H7 (cell line): ENCODE measurements at places on chromosomes 2 and 18. TPM values are rescaled to one million over a fixed set of nuclear protein-coding genes. Genes with fewer than 3 reads are reported as not detected.

- no peak for DNase-seq
These were observed 54.3 kb downstream of the INO80C start for GRCh38 chr18:35443434-35443833.

GRCh38 chr2:44722026-44722625, 219.4 kb upstream of the SIX3 start:
- DNase-seq = no peak

Gene AGXT
- total RNA-seq = not detected in 2 replicates

GRCh38 chr2:119478978-119479295, 45.3 kb downstream of the SCTR start:
- DNase-seq = peak; percentile 5

DNA sequence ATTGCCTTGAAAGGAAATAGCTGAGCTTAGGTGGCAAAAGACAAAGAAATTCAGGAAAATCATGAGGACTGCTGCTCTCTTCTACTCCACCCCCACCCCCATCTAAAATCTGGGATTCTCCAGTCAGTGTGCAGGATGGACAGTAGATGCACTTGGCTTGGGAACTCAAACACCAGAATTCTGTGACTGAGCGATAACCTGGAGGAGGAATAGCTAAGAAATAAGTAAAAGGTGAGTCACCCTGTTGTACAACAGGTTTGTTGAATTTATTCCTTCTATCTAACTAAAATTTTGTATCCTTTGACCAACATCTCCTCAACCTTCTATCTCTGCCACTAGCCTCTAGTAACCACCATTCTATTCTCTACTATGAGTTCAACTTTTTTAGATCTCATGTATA, 1029.9 kb upstream of the ACVR2A start:
- DNase-seq = no peak

GRCh38 chr2:73337828-73338227, 44.5 kb upstream of the EGR4 start:
- no peak for DNase-seq
